HEK293T (cell line): ENCODE measurements at places on chromosomes 3 and 15.

GRCh38 chr15:99574048-99574447, 8.3 kb downstream of the MEF2A start:
- no peak for DNase-seq

GRCh38 chr3:177827511-177828207, 630.4 kb upstream of the TBL1XR1 start:
- DNase-seq = no peak

- DNase-seq = no peak
Measured at GRCh38 chr3:182438398-182438797, 354.9 kb upstream of the ATP11B start.

DNA sequence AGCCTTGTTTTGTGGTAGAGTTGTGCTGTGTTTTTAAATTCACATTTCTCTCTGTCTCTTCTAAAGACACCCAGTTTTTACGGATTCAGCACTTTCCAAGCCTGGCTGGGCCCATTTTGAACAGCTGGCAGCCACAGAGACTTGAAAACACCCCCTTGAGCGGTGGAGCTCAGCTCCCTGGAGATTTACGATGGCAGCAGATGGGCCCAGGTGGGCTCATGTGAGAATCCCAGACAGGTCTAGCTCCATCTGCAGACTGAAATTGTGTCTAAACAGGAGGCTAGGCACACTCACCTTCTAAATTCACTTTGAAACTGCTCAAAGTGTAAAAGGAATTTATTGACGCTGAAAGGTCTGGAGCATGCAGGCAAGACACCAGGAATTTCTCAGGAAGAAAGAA, 232.0 kb upstream of the HES1 start:
- DNase-seq = no peak

GRCh38 chr3:28859897-28860296, 421.0 kb upstream of the RBMS3 start:
- no peak for DNase-seq

- DNase-seq = no peak
Measured at GRCh38 chr15:99745370-99746086, 12.3 kb upstream of the LYSMD4 start.

GRCh38 chr3:194251461-194251860, 99.7 kb downstream of the CPN2 start:
- DNase-seq = no peak

GRCh38 chr3:103624271-103624670, 1189.5 kb downstream of the ZPLD1 start:
- no peak for DNase-seq

GRCh38 chr15:35167675-35168074, 82.6 kb upstream of the NANOGP8 start:
- DNase-seq = no peak

GRCh38 chr3:50890688-50891344, 216.1 kb downstream of the DOCK3 start:
- DNase-seq = no peak

- DNase-seq = no peak
Measured at GRCh38 chr3:124584245-124584551, 146.1 kb upstream of the UMPS start.

GRCh38 chr15:66068801-66069200, 184.7 kb downstream of the MEGF11 start:
- no peak for DNase-seq

DNA sequence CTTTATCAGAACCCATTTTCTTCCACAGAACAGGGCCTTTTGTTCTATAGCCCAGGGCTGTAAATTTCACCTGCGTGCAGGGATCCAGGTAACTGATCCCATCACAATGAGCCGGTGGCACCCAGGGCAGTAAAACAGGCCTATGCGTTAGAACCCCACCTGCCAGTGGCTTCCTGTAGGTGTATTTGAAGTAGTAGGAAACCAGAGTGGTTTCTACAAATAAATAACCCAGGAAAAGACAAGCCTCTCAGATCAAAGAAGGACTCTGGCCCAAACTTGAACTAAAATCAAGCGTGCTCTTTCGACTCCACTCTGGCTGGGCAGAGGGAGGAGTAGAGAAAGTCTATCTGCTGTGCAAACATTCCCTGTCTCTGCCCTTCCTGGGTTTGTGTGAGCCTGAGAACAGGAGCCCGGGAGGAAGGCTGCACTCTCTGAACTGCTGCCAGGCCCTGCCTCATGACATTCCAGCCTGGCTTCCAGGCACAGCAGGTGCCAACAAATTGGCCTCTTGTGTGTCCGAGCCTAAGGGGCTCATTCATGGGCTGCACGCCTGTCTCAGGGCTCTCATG, 77.7 kb downstream of the CEMIP start:
- DNase-seq = no peak

DNA sequence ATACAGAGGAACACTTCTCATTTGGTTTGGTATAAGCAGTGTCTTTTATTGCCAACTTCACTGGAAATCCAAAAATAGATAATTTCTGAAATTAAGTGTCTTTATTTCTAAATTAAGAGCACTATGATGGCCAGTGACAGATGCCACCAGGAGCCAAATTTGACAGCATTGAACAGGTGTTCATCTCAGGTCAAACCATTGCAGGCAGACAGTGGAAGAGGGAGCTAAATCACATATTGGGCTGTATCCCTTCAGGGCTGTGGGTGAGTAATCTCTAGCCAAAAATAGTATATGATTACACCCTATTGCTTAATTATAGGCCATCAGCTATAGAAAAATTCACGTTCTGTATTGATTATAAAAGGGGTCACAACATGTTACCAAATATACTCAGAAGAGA, 457.7 kb downstream of the NAALADL2 start:
- DNase-seq = no peak

- peak; percentile 20 for DNase-seq
Measured at GRCh38 chr15:59371458-59372351, 966 bp downstream of the MYO1E start.

DNA sequence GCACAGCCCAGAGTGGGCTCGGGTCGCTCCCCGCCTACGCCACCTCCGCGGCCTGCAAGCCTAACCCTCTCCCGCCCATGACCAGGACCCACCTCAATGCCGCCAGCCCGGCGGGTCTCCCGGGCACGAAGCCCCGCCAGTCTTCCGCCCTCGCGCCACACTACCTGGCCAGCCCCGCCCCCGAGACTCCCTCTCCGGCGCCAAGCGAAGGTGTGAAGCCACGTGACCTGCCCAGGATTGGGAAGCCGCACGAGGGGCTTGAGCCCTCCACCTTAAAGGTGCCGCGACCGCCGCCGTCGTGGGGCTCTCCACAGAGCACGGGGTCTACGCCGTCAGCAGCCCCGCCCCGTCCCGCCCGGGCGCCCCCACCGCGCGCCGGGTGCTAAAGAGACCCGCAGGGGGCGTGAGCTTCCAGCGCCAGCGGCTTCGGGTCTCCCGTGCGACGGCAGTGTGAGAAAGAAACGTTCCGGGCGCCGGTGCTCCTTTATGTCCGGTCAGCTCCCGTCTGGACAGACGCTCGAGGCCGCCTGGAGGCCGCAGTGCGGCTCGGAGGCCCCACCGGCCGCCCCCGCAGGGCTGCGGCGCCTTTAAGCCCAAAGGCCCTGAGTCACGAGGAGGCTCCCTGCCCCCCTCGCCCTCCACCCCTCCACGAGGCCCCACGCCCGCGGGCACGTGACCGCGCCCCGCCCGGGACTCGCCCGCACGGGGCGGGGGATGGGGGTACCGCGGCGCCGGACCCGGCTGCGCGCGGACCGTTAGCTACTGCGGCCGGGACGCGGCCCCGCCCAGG, at the start of gene CPEB1:
Gene CPEB1 (minus strand): TSS at position 319 of the 790 bp plus-strand sequence. CDS start 18,904 bp downstream, outside the sequence.
- peak; percentile 69 for DNase-seq

- DNase-seq = no peak
Measured at GRCh38 chr3:195256639-195257453, 14.1 kb downstream of the XXYLT1 start.

GRCh38 chr3:23073724-23074305, 129.3 kb upstream of the UBE2E2 start:
- DNase-seq = no peak

DNA sequence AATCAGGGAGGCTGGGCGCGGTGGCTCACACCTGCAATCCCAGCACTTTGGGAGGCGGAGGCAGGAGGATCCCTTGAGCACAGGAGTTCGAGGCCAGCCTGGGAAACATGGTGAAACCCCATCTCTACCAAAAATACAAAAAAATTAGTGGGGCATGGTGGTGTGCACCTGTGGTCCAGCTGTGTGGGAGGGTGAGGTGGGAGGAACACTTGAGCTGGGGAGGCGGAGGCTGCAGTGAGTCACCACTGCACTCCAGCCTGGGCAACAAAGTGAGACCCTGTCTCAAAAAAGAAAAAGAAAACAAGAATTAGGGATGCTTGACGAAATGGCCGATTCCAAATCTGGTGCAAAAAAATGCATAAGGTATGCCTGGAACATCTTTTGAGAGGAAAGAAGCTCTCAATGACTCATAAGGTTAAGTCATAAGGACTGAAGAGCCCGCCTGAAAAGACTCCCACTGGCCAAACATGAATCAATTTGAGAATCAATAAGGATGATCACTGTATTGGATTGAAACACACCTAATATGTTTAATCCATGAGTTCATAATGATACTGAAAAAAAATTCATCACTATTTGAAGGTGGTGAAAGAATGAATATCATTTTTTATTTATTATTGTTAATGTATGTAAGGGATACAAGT, 27.7 kb downstream of the BLM start:
- no peak for DNase-seq

DNA sequence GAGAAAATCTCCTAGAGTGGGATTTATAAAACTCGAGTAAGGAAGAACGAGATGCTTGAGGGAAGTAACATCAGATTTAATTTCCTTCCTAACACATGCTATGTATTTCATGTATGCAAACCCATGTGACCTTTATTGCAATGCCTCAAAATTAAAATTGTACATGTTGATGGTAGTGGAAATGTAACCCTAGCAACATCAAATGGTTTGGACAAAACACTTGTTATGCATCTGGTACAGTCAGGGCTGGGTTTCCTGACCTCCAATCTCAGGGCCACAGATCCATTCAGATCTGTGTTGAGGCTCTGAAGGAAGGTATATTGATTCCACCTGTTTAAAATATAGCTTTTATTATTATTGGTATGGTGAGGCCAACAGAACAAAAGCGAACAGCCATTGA, 246.0 kb downstream of the WNT5A start:
- no peak for DNase-seq

DNA sequence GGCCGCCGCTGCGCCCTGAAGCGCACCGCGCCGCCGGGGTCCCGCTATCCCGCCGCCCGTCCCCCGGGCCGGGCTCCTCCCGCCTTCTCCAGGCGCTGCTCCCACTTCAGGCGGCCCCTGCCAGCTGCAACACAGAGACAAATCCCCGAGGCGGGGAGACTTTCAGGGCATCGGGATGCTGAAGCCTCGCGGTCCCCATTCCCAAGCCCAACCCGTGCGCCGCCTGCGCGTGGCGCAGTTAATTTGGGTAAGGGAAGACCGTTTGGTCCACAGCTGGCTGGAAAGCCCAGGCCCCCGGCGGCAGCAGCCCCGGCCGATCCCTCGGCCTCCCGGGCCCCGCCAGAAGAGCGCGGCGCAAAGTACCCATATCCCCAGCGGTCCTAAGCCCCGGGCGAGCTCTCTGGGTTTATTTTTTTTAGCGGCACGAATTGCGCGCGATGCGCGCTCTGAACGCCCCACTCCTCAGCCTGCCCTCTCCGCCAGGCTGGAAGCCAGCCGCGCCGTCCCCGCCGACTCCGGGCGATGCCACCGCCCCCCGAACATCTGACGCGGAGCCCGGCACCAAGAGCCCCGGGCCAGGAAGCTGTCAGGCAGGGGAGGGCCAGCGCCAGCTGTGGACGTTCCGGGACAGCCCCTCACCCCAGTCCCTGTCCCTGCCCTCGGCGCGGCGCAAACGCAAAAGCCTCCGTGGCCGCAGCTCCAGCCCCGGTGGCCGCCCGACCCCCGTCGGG, 517 bp downstream of the FBN1 start:
- DNase-seq = peak; percentile 26

DNA sequence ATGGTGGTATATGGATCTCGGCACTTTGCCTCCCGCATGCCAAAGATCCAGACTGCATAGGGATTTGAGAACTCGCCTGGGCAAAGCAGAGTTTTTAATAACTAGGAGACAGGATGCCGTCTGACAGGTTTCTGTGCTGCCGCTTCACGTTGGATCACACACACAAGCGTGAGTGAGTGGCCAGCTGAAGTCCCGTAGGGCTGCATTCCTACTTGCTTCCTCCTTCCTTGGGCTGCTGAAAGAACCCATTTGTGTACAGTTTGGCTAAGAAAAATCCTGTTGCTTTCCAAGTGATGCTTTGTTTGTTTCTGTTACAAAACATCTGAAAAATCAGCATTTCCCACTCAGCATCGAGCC, 604.3 kb upstream of the CFAP20DC start:
- no peak for DNase-seq

DNA sequence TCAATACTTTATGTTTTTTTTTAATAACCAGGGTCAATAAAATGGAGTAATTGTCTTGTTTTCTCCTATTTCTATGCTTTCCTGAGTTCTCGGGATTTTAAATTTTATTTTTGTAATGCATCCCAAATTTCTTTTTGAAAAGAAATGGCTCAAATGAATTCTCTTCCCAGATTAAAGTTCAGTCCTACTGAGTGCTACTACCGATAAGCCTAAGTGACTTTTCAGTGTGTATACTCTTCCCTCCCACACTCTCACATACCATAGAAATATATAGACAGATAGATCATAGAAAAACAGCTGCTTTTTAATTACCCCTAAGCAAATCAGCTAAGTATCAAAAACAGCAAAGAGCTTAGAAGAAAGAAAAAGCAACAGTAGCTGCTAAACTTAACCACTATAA, 1.5 kb downstream of the SERPINI1 start:
- DNase-seq = no peak
